H9 (cell line): ENCODE measurements at places on chromosomes 5 and 9. TPM values are rescaled to one million over a fixed set of nuclear protein-coding genes. Genes with fewer than 3 reads are reported as not detected.

The TAF11L8 gene
- total RNA-seq: not detected in 2 replicates

The CFAP77 gene
- 0.72 and 0.86 TPM in 2 replicates for total RNA-seq

The ZER1 gene
- total RNA-seq: 23.1 and 24.2 TPM in 2 replicates

The TMEM171 gene
- 0.42 TPM in 2 replicates for total RNA-seq

The SARDH gene
- 5.3 TPM in 2 replicates for total RNA-seq

The OR1J2 gene
- not detected in 2 replicates for total RNA-seq

GRCh38 chr5:119951330-119951934, 322.1 kb downstream of the FAM170A start:
- peaks cover 20% of the 10 kb centered on the region for H3K36me3 ChIP-seq
- no peak for DNase-seq
- H3K27ac ChIP-seq: no peak overlapping the region
- no peak overlapping the region for H3K4me3 ChIP-seq
- H3K4me1 ChIP-seq: peaks cover 2% of the 10 kb centered on the region; the same call in 1 of the 2 replicates

DNA sequence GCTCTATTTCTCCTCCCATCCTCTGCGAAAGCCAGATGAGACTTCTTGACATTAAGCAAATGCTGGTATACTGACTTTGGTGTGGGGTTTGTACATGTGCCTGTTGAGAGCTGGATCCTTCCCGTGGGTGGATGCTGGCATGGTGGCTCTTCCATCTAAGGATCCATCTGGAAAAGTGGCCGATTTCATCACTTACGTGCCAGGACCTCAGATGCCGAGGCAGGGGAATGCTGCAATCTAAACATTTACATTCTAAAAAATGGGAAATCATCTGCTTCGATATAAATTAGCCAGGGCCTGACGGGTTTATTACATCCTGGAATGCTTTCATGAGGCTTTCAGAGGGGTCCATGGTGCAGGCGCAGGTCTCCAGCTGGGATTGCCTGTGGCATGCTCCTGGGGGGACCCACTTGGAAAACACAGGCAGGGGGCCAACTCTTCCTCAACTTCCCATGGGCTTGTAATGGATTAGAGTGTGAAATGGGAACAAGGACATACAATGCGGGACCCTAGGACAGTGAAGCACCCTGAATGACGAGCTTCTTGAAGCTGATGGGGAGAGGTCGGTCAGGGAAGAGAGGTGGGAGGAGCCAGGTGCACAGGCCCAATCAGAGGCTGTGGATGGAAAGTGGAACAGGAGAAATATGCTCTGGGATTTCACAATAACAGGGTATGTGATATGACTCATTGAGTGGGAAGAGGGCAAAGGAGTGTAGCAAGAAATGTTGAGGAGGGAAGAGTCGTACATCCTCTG, 105.5 kb upstream of the PITX1 start:
- DNase-seq: no peak
- no peak overlapping the region for H3K27ac ChIP-seq
- H3K4me3 ChIP-seq: no peak overlapping the region

DNA sequence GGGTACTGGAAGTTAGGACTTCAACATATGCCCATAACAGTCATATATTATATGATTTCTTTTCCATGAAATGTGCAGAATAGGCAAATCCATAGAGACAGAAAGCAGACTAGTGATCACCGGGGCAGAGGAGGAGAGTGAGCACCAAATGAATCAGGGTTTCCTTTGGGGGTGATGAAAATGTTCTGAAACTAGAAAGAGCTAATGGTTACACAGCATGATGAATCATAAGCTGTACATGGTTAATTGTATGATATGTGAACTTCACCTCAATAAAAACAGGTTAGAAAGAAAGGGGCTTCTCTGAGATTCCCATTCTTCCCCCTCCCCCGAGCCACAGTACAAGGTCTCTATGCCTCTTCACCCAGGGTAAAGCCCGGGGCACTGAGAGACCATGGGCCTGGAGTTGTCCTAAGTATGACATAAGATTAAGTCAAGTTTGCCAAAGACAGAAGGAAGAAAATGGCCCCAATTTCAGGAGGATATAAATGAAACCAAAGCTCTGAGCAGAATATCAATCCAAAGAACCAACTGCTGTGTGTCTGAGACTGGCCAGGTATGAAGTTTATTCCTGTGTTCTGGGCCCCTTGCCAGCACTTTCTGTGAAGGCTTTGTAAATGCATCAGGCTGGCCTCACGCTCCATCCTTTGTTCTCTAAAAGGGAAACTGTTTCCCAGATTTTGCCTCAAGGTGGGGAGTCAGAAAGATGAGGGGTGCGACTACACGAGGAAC, 243.8 kb downstream of the CDK5RAP2 start:
- no peak for DNase-seq
- H3K4me1 ChIP-seq: no peaks in the 10 kb centered on the region
- H3K36me3 ChIP-seq: no peaks in the 10 kb centered on the region
- H3K27me3 ChIP-seq: no peaks in the 10 kb centered on the region

DNA sequence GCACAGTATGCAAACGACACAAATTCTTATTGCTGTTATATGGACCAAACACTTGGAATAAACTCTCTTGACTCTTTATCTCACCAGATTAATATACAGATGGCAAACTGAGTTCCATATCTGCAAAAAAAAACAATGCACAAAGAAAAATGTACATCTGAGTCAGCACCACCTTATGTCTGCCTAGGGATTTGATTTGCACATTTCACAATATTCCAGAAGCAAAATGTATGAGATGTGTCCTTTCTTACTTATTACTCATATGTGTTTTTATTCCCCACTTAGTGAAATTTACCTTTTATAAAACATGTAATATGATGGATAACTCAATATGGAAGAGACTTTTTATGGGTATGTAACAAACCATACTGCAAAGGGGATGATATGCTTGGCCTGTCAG, 236.9 kb downstream of the GLIS3 start:
- no peak overlapping the region for H3K27ac ChIP-seq
- no peak overlapping the region for H3K4me3 ChIP-seq
- peaks cover 16% of the 10 kb centered on the region for H3K36me3 ChIP-seq
- H3K4me1 ChIP-seq: no peaks in the 10 kb centered on the region

- H3K4me1 ChIP-seq: no peaks in the 10 kb centered on the region
- no peak for DNase-seq
- H3K27ac ChIP-seq: no peak overlapping the region
- no peaks in the 10 kb centered on the region for H3K36me3 ChIP-seq
These were observed 12.0 kb downstream of the NIPSNAP3B start for GRCh38 chr9:104775976-104776375.

- no peak overlapping the region for H3K27ac ChIP-seq
- no peak overlapping the region for H3K4me3 ChIP-seq
- H3K36me3 ChIP-seq: no peaks in the 10 kb centered on the region
- H3K4me1 ChIP-seq: no peaks in the 10 kb centered on the region
These were observed 82.4 kb downstream of the ZNF354C start for GRCh38 chr5:179142434-179143198.

DNA sequence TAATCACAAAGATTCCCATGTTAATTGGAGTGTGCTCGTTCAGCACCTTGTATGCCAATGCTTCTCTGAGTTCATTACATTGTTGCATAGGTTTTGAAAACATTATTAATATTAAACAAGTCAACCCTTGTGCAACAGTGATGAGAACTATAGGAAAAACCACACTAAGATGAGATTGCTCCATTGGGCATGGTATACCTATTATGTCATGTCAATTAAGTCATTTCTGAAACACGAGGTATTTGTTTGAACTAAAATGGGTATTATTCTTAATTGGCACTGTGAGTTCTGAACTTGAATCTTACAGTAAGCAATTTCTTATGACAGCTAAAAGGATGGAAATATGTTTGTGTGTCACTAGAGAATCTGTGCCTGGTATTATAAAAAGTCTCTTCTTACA, 447.7 kb downstream of the EFNA5 start:
- no peaks in the 10 kb centered on the region for H3K36me3 ChIP-seq
- H3K4me3 ChIP-seq: no peak overlapping the region
- no peak overlapping the region for H3K27ac ChIP-seq
- H3K4me1 ChIP-seq: no peaks in the 10 kb centered on the region
- H3K27me3 ChIP-seq: no peaks in the 10 kb centered on the region

DNA sequence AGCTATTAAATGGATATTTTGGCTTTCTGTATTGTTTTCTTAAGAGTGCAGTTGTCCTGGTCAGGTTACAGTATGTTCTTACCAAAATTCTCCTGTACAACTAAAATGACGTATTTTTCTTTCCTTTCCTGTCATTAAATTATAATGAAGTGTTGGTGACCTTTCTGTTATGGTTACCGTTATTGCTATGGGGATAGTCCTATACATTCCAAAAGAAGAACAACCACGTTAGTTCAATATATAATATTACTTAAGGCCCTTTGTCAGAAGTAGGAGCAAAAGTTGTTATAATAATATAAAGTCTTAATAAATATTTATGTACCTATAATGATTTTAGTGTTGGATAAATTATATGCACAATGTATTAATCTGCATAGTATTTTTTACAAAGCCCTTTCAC, 82.4 kb upstream of the NREP start:
- no peak overlapping the region for H3K27ac ChIP-seq
- no peaks in the 10 kb centered on the region for H3K27me3 ChIP-seq
- no peak for DNase-seq
- H3K4me3 ChIP-seq: no peak overlapping the region
- H3K36me3 ChIP-seq: no peaks in the 10 kb centered on the region

- no peaks in the 10 kb centered on the region for H3K4me1 ChIP-seq
- no peak overlapping the region for H3K27ac ChIP-seq
- peak overlapping the region; percentile 73 for H3K4me3 ChIP-seq
- peak; percentile 65 for DNase-seq
- H3K36me3 ChIP-seq: no peaks in the 10 kb centered on the region
These were observed 1.1 kb downstream of the MAST4 start for GRCh38 chr5:66597183-66597757.

DNA sequence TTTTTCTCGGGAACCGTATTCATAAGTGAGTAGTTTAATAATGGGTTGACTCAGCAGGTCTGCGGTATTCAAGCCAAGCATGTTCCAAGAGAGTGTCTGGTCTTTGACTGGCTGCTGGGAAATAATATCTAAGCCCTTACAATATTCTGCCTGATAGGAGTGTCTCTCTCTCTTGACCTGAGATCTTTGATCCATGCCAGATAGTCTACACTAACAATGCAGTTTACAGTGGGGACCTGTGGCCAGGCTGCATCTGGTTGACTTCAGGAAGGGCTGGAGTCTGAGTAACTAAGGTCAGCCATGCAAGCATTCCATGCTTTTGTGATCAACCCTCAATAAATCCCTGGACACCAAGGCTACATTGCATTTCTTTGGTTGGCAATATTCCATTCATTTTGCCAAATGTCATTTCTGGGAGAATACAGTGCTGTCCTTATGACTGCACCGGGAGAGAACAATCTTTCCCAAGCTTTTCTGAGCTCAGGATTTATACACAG, 195.5 kb downstream of the SEMA5A start:
- no peak for DNase-seq
- no peak overlapping the region for H3K27ac ChIP-seq
- no peaks in the 10 kb centered on the region for H3K36me3 ChIP-seq
- H3K4me3 ChIP-seq: no peak overlapping the region
- no peaks in the 10 kb centered on the region for H3K4me1 ChIP-seq

- DNase-seq: no peak
- no peaks in the 10 kb centered on the region for H3K36me3 ChIP-seq
- H3K4me1 ChIP-seq: no peaks in the 10 kb centered on the region
These were observed 102.9 kb upstream of the PPP1R26 start for GRCh38 chr9:135376511-135377265.

GRCh38 chr9:88694625-88695024, 159.6 kb downstream of the NXNL2 start:
- no peak for DNase-seq
- no peak overlapping the region for H3K4me3 ChIP-seq
- no peaks in the 10 kb centered on the region for H3K27me3 ChIP-seq
- no peaks in the 10 kb centered on the region for H3K4me1 ChIP-seq
- H3K36me3 ChIP-seq: no peaks in the 10 kb centered on the region
- no peak overlapping the region for H3K27ac ChIP-seq

- peaks cover 5% of the 10 kb centered on the region for H3K36me3 ChIP-seq
- DNase-seq: no peak
- no peak overlapping the region for H3K27ac ChIP-seq
- no peak overlapping the region for H3K4me3 ChIP-seq
- no peaks in the 10 kb centered on the region for H3K4me1 ChIP-seq
- no peaks in the 10 kb centered on the region for H3K27me3 ChIP-seq
These were observed 207.7 kb downstream of the PDE4D start for GRCh38 chr5:59685793-59686192.

DNA sequence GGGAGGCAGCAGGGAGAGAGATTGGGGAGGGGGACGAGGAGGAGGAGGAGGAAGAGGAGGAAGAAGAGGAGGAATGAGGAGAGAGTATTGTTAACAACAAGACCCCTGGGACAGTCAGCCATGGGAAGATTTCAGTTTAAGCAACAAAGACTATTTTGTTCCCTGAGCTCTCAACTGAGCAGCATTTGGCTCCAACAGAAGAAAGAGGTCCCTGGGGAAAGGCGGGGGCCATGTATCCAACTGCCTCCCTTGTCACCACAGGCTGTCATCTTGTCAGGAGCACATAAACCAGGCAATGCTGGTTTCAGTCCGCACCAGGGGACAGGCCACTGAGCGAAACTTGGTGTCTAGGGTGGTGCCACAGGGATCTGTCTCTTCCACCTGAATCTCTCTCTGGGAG, 316.1 kb downstream of the TLE1 start:
- no peaks in the 10 kb centered on the region for H3K27me3 ChIP-seq
- no peak for DNase-seq
- no peak overlapping the region for H3K4me3 ChIP-seq
- no peaks in the 10 kb centered on the region for H3K4me1 ChIP-seq
- no peaks in the 10 kb centered on the region for H3K36me3 ChIP-seq

DNA sequence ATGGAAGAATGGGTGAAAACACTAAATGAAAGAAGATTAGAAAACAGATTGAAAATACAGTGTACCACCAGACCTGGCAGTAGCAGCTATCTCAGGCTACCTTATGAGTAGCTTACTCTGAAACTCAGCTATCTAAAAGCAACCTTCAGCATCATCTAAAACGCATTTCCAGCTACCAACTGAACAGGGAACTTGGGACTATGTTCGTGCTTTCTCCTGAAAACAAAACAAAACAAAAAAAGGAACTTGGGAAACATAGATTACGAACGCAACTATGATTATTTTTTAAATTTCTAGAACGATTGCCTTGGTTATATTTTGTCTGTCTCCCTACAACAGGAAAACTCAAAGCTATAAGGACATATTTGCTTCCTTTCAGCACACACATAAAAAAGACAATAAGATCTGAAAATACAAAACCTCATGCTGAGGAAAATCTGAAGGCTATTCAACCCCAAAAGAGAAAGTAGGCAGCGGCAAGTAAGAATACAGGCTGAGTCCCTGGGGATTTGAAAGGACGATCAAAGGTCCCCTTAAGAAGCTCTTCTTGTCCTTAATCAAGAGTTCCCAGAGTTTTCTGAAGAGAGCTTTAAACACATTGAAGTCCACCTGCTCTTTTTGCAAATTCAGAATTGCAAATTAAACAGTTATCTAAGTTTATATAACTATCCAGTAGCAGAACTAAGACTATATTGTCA, 53.4 kb downstream of the OR2K2 start:
- no peaks in the 10 kb centered on the region for H3K4me1 ChIP-seq
- DNase-seq: no peak
- no peaks in the 10 kb centered on the region for H3K27me3 ChIP-seq
- H3K4me3 ChIP-seq: no peak overlapping the region
